Fibroblast of pulmonary artery (primary cell): ENCODE measurements at places on chromosomes 3 and 15.

GRCh38 chr15:91224755-91225380, 124.8 kb downstream of the SV2B start:
- peak; percentile 55 for DNase-seq

GRCh38 chr3:4983739-4984510, 4.7 kb downstream of the BHLHE40 start:
- DNase-seq, result peak; percentile 80

GRCh38 chr3:188391592-188391991, 237.6 kb downstream of the LPP start:
- no peak for DNase-seq

- no peak for DNase-seq
Measured at GRCh38 chr15:32903591-32904290, 185.9 kb downstream of the GREM1 start.

GRCh38 chr3:191768421-191768820, 307.5 kb downstream of the PYDC2 start:
- DNase-seq, result no peak

DNA sequence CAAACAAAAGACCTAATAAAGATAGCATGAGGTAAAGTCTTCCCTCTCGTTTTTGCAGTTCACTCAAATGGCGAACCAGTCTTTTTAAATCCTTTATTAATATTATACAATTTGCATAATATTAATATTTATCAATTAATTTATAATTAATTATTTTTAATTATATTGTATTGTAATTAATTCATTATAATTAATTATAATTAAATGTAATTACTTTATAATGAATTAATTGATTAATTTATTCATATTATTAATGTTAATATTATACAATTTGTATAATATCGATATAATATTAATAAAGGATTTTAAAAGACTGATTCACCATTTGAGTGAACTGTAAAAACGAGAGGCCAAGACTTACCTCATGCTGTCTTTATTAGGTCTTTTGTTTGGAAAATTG, 1045.4 kb upstream of the CADM2 start:
- DNase-seq, result no peak

DNA sequence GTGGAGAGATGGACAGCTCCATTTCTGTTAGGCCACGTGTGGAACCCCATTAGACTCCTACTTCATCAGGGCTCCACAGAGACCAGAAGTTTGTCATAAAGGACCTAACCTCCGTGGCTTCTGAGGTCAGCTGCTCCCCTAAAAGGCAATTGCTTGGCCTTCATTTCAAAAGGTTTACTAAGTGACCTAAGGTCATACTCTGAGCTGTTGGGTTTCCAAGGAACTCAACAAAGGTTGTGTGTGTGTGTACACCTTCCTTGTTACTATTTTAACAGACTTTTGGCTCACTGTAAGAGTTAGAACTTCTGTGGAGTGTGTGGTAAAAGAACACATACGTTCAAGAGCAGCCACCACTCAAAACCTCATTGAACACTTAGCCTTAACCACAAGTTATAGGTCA, 73.9 kb downstream of the SEC22A start:
- no peak for DNase-seq

- peak; percentile 97 for DNase-seq
Measured at GRCh38 chr15:32683906-32684584, 33.8 kb upstream of the GREM1 start.

GRCh38 chr15:63405159-63405558, 23.5 kb upstream of the CA12 start:
- DNase-seq, result no peak

DNA sequence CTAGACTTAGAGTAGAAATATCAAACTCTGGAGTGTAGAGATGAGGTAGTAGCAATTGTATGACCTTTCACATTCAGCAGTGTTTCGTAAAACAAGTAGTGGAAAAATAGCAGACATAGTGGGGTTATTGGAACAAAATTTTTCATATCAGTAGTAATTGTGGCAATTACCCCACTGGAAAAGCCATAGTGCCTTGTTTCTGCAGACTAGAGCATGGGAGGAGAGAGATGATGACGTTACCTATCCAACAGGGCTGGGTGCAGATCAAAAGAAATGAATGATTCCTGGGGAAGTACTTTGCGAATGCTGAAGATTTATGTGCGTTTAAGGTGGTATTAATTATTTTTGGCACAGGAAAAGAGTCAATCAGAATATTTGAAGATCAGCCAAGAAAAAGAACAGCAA, 147.0 kb upstream of the LRRFIP2 start:
- DNase-seq, result no peak

DNA sequence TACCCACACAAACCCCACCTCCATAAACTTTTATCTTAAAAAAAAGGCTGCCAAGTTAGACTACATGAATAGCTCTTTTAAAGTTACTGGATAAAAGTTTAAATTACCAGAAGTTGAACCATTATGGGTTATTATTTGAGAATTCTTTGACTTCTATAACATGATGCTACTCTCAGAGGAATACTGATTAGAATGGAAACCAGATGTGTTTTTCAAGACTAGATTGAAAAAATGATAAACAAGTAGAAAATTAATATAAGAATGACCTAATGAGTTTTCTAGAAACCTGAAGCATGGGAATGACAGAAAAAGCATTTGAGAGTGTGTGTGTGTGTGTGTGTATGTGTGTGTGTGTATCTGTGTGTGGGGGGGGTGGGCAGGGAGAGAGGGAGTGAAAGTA, 12.4 kb upstream of the FGF7 start:
- no peak for DNase-seq

GRCh38 chr3:89353465-89353864, 246.0 kb downstream of the EPHA3 start:
- DNase-seq, result no peak

DNA sequence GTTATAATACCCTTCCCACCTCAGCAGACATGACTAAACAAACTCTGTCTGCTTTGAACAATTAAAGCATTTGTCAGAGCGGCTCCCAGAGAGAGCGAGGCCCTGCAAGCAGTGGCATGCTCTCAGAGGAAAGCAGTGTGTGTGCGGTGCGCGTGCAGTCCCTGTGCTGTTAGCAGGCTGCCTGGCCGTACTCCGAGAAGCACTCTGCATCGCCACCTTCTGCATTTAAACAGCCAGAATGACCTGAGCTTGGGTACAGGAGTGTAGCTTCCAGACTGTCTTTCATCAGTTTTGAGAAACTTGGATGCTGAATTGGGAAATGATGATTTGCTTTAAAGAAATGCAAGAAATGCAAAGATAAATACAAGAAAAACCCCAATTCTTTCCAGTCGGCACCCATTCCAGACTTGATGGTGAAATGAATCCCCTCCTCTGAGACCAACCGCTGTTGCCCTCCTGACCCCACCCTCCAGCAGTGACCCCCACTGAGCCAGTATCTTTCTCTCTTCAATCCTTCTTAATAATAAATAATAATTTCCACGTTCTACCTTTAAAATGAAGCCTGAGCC, 113.5 kb downstream of the VGLL4 start:
- peak; percentile 94 for DNase-seq

DNA sequence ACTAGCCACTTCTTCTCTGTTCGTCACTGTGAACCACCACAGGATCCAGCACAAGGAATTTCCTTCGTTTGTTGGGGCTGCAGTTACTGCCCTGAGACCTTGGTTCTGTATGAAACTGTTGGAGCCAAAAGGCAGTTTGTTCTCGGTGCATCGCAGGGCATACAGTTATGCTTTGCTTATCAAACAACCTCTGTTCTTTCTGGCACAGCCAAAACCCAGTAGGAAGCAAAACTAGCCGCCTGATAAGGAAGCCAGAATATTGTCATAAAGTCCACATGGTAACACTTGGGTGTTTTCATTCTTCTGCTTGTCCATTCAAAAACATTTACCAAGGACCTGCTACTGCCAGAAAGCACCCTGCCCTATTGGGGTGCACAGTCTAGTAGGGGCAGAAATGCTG, 116.1 kb downstream of the RAB11A start:
- no peak for DNase-seq

- DNase-seq, result no peak
Measured at GRCh38 chr15:51727141-51727897, 10.1 kb downstream of the LYSMD2 start.

- DNase-seq, result peak; percentile 33
Measured at GRCh38 chr3:155871746-155872158, 1.3 kb downstream of the GMPS start.

GRCh38 chr3:152225201-152225600, 43.5 kb upstream of the MBNL1 start:
- DNase-seq, result no peak

DNA sequence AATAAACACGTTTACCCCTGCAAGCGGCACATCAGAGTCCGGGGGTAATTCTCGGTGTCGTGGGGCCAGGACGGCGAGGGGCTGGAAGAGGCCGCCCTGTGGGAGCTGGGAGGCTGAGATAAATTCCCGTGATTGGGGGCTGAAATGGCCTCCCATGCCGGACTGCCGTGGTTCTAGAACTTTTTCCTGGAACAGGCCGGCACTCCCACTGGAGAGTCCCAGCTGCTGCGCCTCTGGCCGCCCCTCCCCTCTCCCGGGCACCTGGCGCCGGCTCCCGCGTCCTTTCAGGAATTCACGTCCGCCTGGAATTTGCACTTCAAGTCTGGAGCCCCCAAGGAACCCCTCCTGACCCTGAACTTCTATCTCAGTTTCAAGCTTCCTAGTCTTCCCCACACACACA, 10.8 kb upstream of the LRRC2 start:
- no peak for DNase-seq

- DNase-seq, result no peak
Measured at GRCh38 chr3:169508426-169508825, 155.1 kb downstream of the MECOM start.

GRCh38 chr3:152738656-152739055, 96.3 kb upstream of the P2RY1 start:
- DNase-seq, result peak; percentile 81

DNA sequence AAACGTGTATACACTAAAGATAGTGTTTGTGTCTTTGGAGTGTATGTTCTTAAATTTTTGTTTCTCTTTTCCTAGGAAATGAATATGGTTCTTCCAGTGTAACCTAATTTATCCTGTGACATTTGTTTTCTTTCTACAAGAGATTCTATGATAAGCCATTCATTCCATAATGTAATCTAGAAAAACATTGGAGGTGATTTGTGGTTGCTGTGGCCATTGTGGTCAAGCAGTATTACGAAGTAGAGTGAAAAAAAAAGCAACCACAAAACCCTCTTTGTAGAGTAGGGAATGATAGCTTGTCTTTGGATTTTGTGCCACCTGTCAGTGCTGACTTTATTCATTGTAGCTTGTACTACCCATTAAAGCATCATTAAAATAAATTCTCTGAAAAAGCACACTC, 1209.6 kb downstream of the ZPLD1 start:
- DNase-seq, result no peak

GRCh38 chr3:133840767-133841166, 35.2 kb downstream of the SRPRB start:
- DNase-seq, result no peak

GRCh38 chr3:62093025-62093424, 280.3 kb downstream of the FEZF2 start:
- DNase-seq, result no peak

GRCh38 chr3:9149566-9149965, 99.9 kb downstream of the SRGAP3 start:
- DNase-seq, result no peak

DNA sequence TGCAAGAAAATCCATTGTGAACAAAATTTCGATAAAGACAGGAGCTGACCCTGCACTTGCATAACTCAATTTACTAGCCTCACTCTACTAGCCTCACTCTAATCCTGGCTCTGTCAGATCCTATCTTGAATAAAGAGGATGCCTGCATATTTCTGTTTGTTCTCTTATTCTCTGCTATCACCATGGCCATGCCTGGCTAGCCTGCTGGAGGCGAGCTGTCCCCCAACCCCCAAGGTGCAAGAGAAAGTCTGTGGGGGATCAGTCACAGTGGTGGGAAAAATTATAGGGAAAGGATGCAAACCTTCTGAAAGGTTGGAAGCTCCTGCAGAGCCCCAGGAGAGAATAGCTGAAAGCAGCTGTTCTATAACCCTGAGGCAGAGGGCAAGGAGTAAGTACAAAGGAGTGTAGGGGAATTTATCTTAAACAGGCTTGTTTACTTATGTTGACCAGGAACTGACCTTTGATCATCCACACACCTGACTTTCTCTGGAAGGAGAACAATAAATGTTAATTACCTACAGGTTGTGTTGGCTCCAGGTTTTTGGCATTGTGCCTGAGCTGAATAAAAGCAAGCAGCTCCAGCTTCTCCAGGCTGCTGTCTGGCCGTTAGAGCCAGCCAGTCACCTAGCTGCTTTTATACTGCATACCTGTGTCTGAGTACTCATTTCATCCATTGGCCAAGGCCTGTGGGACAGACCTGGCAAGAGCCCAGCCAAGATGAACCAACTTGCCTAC, 137.7 kb upstream of the RASGRP1 start:
- DNase-seq, result no peak

- no peak for DNase-seq
Measured at GRCh38 chr3:138824114-138824506, 10.6 kb downstream of the PIK3CB start.

DNA sequence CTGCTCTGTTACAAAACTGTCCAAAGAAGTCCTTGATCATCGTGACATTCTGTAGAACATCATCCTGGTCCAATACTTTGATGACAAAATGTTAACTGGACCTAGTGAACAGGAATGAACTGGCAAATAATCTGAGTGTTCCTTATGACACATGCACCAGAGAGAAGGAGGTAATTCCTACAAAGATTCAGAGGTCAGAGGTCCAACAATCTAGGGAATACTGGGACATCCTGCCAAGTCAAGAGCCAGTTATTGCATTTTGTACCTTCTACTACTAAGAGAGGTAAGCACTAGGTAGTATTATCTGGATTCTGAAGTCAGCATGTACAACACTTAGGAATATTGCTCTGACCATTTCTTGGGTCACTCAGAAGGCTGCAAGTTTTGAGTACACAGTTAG, 20.8 kb downstream of the LZTFL1 start:
- no peak for DNase-seq

- DNase-seq, result no peak
Measured at GRCh38 chr15:27043770-27044169, 72.8 kb downstream of the GABRG3 start.

- no peak for DNase-seq
Measured at GRCh38 chr3:125634336-125634950, 39.1 kb upstream of the OSBPL11 start.

GRCh38 chr15:81357180-81357686, 16.8 kb downstream of the TMC3 start:
- DNase-seq, result no peak

GRCh38 chr3:186946756-186947375, 16.5 kb downstream of the ST6GAL1 start:
- DNase-seq, result no peak

DNA sequence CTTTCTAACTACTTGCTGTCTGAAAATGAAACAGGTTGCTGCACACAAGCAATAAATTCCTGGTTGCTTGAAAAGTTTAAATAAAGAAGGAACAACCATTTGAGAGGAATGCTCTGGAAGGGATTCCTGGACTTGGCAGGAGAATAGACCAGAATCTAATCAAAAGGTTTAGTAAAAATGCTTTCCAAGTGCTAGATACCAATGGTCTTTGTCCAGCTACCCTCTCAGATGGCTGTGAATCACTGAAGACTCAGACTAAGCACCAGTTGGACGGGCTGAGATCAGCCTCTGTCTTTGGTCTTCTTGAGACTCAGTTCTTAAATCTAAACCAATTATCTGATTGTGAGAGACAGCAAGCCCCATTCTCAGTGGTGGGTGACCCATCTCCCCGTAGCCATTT, 27.7 kb upstream of the LPP start:
- no peak for DNase-seq

- no peak for DNase-seq
Measured at GRCh38 chr15:67120009-67120838, 54.8 kb downstream of the SMAD3 start.

- peak; percentile 85 for DNase-seq
Measured at GRCh38 chr15:84654689-84655453, 788 bp upstream of the WDR73 start.

GRCh38 chr15:73364070-73364469, 4.7 kb downstream of the HCN4 start:
- no peak for DNase-seq

GRCh38 chr3:14113965-14114635, 10.6 kb downstream of the CHCHD4 start:
- no peak for DNase-seq
